ENCODE measurements at places on chromosomes 2 and 18.

DNA sequence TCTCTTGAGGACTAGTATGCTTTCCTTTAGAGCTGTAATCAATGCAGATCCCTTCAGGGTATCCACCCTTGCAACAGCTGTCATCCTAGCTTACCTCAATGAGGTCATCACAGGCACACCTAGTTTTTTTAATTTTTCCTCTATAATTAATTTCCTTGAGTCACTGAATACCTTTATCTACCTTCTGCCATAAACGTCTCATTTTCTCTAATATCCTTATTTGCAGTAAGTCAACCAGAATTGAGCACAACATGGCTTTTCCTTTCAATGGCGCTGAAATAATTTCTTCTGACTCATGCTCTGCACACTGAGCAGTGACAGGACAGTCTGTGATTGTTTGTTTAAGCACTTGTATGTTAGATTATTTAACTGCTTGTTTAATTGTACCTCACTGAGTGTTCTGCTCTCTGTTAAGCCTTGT lies 49.4 kb downstream of the ETAA1 start:
- DNase-seq = no peak

DNA sequence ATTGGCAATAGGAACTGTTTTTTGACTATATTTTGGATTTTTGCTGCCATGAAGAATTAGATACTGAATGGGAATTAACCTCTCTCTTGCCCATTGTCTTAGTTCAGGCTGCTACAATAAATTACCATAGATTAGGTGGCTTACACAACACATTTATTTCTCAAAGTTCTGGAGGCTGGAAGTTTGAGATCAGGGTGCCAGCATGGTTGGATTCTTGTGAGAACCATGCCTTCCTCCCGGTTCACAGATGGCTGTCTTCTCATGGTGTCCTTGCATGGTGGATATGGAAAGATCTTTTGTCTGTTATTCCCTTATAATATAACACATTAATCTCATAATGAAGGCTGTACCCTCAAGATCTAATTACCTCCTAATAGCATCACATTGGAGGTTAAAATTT lies 836.4 kb downstream of the SLC4A3 start:
- no peak for DNase-seq

DNA sequence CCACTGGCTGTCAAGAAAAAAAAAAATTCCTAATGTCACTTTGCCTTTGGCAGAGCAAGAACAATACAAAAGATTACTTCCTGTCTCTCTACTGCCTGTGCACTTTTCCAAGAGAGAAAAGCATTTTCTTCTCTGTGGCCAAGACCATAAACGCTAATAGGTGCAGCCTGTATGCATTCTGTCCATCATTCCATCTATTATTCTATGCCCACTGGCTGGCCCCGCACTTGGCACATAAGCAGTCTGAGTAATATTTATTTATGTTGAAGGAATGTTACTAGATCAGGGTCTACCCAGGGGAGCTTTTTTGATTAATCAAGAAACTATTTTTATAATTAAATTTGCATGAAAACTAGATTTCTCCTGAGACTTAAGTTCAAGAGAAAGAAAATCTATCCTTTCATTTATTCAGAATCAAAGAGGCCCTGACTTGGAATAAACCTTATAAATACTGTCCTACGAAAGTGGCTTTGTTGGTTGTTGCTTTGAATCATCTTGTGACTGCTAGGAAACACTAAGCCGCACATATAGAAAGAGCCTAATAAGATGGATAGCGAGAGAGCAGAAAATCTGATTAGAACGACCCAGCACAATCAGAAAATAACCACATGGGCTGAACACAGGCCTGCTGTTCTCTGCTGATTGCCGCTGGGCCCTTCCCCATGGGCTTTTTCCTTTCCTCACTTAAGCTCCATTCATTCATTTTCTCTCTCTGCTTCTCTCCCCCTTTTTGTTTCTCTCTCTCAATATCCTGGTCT lies 59.4 kb downstream of the MMADHC start:
- DNase-seq = no peak

DNA sequence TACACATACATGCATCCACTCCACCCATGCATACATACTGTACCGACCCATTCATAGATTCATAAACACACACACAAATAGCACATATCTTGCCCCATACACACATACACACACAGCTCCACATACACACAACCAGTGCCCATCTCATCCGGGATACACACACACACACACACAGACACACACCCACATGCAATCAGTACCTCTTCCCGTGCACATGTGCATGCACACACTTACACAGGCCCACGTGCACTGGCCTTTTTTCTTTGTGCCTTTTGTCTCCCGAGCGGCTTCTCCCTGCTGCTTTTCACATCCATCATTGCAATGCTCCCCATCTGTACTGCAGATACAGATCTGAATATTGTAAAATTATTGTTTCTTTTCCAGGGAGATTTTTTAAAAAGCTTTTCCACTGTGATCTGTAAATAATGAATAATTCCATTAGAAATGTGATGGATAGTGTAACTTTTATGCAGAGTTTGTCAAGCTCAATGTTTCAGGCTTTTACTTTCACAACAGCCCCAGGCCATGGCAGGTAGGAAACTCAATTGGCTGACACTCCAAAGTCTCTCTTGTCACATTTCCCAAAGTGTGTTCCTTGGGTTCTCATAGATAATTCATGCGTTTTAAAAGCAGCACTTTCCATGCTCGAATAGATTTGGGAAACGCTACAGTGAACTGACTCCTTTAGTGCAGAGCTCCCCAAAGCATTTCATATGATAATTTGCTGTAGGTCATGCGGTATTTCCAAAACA lies 393.5 kb downstream of the CTNNA2 start:
- DNase-seq = no peak

DNA sequence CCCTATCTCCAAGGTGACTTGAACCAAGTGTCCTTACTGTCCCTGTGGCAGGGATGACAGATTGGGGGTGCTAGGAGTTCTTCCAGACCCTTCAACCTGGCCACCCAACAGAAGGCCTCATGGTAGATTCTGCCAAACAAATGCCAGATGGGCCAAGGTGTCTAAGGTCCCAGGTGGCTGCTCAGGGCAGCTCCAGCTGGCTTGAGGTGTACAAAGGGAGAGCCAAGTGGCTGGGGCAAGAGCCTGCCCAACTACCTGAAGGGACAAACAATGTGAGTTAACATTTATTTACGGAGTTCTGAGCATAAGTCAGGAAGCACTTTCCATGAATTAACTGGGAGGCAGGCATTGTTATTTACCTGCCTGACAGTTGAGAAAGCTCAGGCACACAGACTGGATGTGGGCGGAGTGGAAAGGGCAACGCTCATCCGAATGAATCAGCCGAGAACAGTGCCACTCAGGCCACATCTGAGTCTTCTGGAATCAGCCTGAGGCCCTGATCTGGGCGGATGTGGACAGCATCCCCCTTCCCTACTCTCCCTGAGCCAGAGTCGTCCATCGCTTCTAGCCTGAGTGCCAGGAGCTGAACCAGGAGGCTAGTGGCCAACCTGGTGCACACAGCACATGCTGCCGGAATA lies 4.4 kb upstream of the KCNIP3 start:
- DNase-seq = no peak
